ENCODE measurements at places on chromosomes 13 and 19.

GRCh38 chr19:56917998-56918397, 77.5 kb upstream of the PEG3 start:
- DNase-seq = no peak

- DNase-seq = no peak
These were observed at the start of gene ASPDH for GRCh38 chr19:50513746-50514345. TSS of gene ASPDH (minus strand) at chr19:50513913. CDS start at chr19:50513823, 90 bp downstream.

GRCh38 chr13:42553098-42554046, 20.6 kb upstream of the TNFSF11 start:
- DNase-seq = no peak

DNA sequence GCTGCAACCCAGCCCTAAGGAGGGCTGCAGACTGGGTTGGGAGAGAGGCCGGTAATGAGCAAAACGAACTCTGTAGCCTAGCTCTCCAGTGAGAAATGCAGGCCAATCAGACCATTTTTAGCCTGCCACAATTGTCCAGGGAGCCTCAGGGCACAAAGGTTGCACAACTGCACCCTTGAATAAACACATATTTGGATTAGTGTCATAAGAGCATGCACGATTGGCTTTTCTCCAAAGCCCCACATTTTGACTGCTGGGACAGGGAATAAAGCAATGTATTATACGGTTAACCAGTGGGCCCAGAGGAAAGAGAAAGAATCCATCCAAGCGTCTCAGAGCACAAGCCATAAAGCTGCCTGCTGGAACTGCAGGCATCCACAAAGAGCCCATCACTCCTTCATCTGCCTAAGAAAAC, 729.4 kb upstream of the SGCG start:
- DNase-seq = no peak

GRCh38 chr19:29675650-29676186, 10.5 kb downstream of the PLEKHF1 start:
- DNase-seq = no peak

DNA sequence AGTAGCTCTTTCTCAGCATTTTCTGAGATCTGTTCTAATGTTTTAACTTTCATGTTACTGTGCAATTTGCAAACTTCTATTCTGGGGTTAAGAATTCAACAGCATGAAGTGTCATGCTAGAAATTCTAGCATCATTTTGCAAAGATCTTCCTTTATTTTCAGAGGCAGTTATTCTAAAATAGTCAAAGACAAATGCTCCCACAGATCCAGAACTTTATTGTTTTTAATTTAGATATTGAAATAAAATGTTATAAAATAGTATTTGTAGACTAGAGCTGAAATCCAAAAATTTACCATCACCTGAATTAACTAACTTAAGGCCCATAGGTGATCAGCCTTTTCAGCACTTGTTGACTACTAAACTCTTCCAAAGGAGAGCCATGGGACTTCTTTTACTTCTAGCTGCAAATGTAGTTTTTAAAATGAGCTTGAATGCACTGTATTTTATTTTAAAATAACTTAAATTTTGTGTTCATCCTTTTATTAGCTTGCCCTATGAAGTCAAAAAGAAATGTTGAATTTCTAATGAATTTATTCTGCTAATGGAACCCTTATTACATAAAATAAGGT, 3.2 kb downstream of the MAB21L1 start:
- DNase-seq = no peak

GRCh38 chr19:48804496-48804895, 6.3 kb downstream of the BCAT2 start:
- DNase-seq = no peak

DNA sequence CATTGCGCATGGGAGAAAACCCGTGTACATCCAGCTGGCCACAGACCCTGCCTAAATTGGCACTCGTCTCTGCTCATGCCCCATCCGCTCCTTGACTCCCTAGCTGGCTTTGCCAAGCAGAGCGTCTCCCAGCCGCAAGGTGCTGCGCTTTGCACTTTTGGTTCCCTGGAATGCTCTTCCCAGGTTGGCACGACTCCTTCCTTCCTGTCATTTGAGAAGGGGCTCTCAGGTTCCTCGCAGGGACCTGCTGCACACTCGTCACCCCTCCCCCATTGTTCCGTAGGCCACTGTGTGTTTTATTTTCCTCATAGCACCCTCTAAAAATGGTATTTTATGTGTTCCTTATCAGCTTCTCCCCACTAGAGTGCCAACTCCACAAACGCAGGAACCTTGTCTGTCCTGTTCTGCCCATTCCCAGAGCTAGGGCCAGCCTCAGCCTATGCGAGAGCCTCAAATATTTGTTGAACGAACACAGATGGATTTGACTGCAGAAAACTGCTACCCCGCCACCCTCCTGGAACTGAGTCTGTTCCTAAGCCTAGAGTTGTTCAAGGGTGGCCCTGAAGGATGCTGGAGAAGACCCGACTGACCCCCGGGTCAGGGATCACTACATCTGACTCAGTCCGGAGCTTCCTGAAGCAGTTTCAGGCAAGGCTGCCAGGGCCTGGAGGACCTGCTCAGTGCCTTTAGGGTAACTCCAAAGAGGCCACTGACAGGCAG, 8.4 kb upstream of the CEBPA start:
- DNase-seq = no peak

Measured in AG09309 (cell line).